ENCODE measurements at places on chromosomes 3 and 15. TPM values are rescaled to one million over a fixed set of nuclear protein-coding genes. Genes with fewer than 3 reads are reported as not detected.

NANOGP8 gene
- polyA plus RNA-seq = not detected

SUSD5 gene
- polyA plus RNA-seq = 0.62 TPM

FOXL2 gene
- not detected for polyA plus RNA-seq

P2RY14 gene
- polyA plus RNA-seq = not detected

PIAS1 gene
- polyA plus RNA-seq = 28.1 TPM

COL6A5 gene
- polyA plus RNA-seq = not detected
